ENCODE measurements at places on chromosomes 6 and 20. TPM values are rescaled to one million over a fixed set of nuclear protein-coding genes. Genes with fewer than 3 reads are reported as not detected.

The SLC35D3 gene
- not detected for total RNA-seq

The TUBB2B gene
- 6.9 TPM for total RNA-seq

DNA sequence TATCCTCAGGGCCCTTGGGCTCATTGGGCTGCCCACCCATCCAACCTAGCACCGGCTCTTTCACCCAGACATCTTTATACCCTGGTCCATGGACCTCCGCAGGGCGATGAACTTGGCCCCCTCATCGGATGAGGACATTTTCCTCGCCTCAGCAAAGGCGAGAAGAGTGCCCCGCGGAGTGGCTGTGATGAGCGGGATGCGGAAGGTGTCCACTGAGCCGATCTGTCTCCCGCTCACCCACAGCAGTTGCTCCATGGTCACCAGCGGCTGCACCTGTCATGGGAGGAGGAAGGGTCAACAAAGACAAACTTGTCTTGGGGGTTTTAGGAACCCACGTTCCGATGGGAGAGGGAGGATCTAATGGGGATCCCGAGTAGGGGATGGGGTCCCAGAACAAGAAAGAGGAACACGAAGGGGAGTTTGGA, 690 bp downstream of the NEU1 start:
- DNase-seq = no peak

- no peak for DNase-seq
Observed at GRCh38 chr6:52503323-52503747, 73.5 kb downstream of the TRAM2 start.

The CAGE1 gene
- total RNA-seq = not detected

The RNF182 gene
- total RNA-seq = 2.2 TPM

The F13A1 gene
- total RNA-seq = 58.4 TPM

The ESR1 gene
- 50.3 TPM for total RNA-seq

GRCh38 chr6:25278261-25278913, 787 bp upstream of the CARMIL1 start:
- DNase-seq = no peak

All from vagina (tissue), 2 donors.